ENCODE measurements at places on chromosomes 3 and 15. TPM values are rescaled to one million over a fixed set of nuclear protein-coding genes. Genes with fewer than 3 reads are reported as not detected.

GRCh38 chr15:84598993-84599392 lies 1.8 kb upstream of the ZSCAN2 start:
- DNase-seq = peak; percentile 44

The OXSR1 gene
- total RNA-seq = 41.1 TPM

GRCh38 chr3:129424185-129424841 lies 4.1 kb downstream of the EFCAB12 start:
- DNase-seq = no peak

DNA sequence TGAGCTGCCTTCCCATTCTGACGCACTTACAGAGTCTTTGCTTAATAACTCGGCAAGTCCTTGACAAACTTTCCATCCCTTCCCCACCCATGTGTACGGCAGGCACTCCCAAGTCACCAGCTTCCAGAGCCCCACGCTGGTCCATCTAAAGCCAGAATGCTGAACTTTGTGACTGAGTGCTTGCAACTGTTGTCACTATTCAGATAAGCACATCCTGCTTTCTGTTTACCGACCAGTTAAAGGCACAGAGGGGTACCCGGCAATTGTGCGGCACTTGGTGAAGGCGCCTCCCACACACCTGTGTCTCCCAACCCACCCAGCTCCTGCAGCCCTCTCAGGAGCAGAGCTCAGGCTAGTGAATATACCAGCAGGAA lies 430.6 kb downstream of the FOXP1 start:
- DNase-seq = no peak

DNA sequence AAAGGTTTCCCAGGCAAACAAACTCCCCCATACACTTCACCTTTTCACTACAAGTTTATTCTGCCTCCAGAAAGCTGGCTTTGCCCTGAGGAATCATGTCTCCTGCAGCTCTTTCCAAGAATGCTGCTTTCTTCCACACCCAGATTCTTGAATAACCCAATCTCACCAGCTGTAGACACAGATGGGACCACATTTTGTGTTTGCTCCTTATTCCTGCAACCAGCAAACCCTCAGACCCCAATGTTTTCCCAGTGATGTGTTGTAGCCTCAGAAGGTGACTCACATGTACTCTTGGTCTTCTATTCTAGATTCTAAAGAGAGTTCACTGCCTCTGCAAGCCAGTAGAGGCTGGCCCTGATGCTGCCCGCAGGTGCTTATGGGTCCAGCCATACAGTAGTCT lies 23.6 kb upstream of the TRIM59 start:
- no peak for DNase-seq

- DNase-seq = no peak
Measured at GRCh38 chr15:93049914-93050578, 39.0 kb downstream of the RGMA start.

The PARP14 gene
- 24.6 TPM for total RNA-seq

DNA sequence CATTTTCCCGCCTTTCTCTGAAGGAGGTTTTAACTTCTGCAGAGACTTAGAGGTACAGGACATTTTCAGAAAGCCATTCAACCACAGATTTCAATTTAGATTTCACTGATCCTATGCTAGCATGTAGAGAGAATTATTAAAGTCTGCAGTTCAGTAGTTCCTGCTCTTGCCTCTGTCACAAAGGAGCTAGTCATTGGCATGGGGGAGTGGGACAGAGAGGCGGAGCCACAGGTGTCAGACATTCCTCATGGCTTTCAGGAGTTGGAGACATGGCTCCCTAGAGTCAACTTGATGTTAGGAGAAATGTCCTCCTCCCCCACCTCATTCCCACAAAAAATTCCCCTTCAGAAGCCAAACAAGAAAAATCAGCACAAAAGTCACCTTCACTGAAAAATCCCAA lies 66.0 kb upstream of the SIAH2 start:
- no peak for DNase-seq

DNA sequence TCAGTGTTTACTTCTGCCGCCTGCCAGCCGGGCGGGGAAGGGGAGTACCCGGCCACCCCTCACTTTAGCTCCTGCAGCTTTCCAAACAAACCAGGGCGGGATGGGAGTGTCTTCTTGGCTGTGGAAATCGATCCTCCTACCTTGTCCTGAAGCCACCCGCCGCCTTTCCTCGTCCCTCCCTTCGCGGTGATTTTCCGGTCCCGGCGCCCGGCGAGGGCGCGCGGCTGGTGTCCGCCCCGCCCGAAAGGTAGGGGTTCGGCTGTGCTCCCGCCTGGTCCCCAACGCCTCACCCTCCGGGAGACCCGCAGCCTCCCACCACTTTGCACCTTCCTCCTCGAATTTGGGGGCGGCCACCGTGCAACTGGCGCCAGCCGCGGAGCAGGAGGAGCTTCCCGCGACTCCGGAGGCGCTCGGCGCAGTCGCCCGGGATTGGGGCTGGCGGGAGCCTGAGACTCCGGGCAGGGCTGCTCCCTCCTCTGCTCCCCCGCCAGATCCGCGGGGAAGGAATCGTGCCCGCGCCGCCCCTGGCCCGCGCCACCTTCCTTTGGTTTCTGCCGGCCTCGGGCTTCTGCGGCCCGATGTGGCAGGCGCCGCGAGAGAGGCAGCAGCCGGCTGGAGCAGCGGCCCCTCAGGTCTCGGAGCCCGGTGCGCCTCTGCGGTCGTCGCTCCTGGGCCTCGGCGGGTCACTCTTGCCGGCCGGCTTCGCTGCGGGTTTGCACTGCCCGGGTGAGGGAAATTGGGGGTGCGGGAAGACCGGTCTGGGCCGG lies 30.7 kb upstream of the ST3GAL6 start:
- no peak for DNase-seq

GRCh38 chr3:12155828-12156227 lies 2.9 kb downstream of the TIMP4 start:
- DNase-seq = no peak

The EOGT gene
- total RNA-seq = 18.2 TPM

DNA sequence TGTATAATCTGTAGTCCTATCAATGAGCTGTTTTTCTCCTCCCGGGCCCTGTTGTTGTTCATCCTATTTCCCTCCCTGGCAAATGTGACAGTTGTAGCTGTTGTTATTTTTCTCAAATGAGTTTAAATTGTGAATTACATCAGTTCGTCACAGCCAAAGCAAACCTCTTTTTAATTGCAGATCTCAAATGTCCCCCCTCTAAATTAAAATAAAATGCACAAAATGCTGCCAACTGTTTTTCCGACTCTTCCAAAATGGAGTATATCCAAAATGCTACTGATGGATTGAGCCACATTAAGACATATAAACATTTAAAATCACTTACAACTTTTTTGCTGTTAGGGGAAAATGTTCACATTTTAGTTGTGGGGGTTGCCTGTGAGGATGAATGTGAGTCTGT lies 29.8 kb upstream of the SUCLG2 start:
- no peak for DNase-seq

The ITIH1 gene
- 1.3 TPM for total RNA-seq

The PTH1R gene
- total RNA-seq = 18.9 TPM

The RAB7A gene
- total RNA-seq = 58.6 TPM

The EHD4 gene
- 19.8 TPM for total RNA-seq

DNA sequence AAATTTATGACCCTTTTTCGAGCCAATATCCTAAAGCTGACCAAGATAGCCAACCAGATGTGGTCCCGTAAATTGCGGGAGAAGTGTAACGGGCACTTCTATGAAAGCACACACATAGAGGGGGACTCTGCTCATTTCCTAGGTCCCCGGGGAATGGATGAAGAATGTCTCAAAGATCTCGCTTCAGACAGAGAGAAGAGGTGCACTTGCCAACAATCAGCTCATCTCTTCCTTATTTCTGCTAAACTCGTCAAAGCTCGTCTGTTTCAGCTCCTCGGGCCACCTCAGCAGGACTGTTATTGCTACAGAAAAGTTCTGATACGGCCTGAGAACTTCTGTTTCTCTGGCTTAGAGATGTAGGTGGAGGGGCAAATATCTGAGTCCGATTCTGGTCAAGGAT lies 71.8 kb downstream of the TM2D3 start:
- DNase-seq = no peak

DNA sequence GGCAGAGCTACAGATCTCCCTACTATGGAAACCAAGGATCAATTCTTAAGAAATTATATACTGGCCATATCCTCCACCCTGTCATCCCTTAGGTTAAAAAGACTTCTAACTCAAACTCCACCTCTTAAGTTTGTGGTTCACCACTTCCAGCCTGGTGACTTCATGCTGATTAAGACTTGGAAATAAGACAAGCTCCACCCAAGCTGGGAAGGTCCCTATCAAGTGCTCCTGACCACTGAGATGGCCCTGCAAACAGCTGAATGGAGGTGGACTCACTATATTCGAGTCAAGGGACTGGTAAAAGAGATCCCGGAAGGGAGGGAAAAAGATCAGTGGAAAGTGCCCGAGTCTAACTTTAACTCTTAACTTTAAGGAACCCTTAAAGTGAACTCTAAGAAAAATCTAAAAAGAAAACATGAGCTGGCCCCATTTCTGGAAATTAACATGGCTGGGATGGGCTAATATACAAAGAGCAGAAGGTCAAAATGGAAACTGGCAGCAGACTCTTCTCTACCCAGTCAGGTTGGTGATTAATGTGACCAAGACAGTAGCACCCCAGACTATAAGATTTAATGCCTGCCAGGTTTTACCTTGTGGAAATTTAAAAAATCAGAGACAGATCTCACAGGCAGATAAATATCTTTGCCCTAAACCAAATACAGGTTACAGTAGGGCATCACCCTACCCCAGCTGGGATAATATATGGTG lies 43.9 kb downstream of the PPCDC start:
- DNase-seq = no peak

- no peak for DNase-seq
Measured at GRCh38 chr3:74921676-74922075, 307.2 kb upstream of the CNTN3 start.

DNA sequence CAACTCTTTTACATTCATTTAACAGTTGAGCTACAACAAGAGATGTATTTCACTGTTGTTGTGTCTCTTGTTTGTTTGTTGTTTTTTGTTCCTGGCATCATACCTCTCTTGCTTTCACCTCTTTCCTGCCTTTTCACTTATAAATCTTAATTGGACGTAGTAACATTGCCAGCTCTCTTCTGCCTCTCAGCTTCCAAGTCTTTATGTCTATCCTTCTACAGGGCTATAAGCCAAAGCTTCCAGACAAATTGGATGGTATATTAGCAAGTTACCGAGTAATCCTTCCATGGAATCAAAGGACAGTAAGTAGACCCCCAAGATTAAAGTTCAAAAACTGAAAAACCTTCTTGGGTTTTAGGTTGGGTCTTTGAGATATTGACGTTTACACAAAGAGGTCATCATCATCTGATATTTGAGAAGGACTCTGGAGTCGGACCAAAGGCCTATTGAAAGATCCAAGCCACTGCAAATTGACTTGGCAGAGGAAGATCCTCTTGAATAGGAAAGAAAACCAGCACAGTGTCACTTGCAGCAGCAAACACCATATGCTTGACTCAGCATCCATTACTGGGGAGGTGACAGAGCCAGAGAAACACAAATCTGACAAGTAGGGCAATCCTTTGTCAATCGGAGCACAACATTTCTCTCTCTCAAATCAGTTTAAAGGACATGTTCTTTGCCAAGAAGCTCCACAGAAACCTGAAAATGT lies 648.5 kb upstream of the NR2F2 start:
- DNase-seq = no peak

The SERPINI2 gene
- total RNA-seq = not detected

DNA sequence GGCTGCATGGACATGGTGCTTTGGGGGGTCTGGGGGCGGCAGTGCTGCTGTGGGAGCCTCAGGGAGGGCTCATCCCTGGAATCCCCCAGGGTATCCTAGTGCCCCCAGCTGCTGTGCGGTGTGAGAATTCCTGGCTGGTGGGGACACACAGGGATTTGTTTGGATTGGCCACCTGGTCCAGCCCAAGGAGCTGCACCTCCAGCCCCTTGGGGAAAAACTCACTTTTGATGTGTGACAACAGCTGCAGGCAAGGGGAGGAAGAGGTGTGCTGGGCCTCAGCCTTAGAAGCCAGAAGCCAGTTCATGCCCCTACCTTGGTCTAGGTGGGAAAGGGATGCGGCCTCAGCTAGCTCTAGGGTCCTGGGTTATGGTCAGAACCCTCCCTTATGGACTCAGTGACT lies 8.4 kb upstream of the COMMD4 start:
- DNase-seq = no peak

- DNase-seq = no peak
Measured at GRCh38 chr3:23241256-23241655, 38.1 kb downstream of the UBE2E2 start.

The DZIP1L gene
- total RNA-seq = 23.9 TPM

GRCh38 chr3:43948013-43948412 lies 257.3 kb downstream of the ABHD5 start:
- no peak for DNase-seq

GRCh38 chr15:74317820-74318375 lies 49.5 kb downstream of the CYP11A1 start:
- peak; percentile 95 for DNase-seq

- peak; percentile 3 for DNase-seq
Measured at GRCh38 chr15:33226559-33227181, 32.2 kb upstream of the FMN1 start.

GRCh38 chr15:65953622-65954021 lies 84.3 kb downstream of the RAB11A start:
- DNase-seq = no peak

DNA sequence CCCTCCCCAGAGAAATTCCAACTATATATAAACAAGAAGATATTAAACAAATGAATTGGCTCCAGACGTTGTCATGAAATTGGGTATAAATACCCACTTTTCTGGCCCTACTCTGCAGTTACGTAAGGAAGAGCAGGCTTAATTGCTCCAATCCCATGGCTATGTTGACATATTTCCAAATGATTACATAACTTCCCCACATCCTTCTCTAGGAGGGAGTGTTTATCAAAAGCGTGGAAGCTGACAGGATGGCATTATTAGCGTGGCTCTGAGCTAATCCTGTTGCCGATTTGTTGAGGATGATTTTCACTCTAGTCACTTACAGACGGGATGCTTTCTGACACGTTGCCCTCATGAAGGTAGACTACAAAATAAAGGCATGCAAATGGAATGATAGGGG lies 347.5 kb upstream of the TMCO5A start:
- no peak for DNase-seq

DNA sequence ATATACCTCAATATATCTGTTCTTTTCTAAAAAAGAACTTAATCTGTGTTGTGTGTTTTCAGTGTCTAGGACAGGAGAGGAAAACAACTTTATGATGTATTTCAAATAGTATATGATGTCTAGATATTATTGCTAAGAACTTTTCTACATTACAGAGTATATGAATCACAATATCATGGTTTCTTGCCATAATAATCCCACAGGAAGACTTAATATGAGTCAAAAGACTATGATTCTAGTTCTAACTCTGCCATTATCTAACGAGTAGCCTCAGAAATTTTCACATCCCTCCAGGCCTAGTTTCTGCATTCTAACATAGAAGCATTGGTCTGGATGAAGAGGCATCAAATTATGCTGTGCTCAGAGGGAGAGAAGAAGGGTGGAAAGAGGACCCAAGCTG lies 107.7 kb upstream of the SPRED1 start:
- no peak for DNase-seq

The GOLIM4 gene
- total RNA-seq = 39.2 TPM

GRCh38 chr15:48144889-48145288 lies 24.1 kb downstream of the SLC24A5 start:
- DNase-seq = no peak

- DNase-seq = no peak
Measured at GRCh38 chr3:168624892-168625448, 529.2 kb upstream of the GOLIM4 start.

GRCh38 chr3:168989396-168989795 lies 674.1 kb downstream of the MECOM start:
- no peak for DNase-seq

The SEMA3B gene
- total RNA-seq = 21.8 TPM

GRCh38 chr15:91268510-91268909 lies 168.5 kb downstream of the SV2B start:
- no peak for DNase-seq
